Right lung (tissue), 10 donors: ENCODE measurements at places on chromosomes 12 and 14. TPM values are rescaled to one million over a fixed set of nuclear protein-coding genes. Genes with fewer than 3 reads are reported as not detected.
A peak's percentile ranks its signal among the peaks of the same experiment; 100 is the strongest.

Gene AKAP6
- 6.4 TPM for polyA plus RNA-seq

Gene CELA1
- polyA plus RNA-seq: not detected

Gene STRAP
- polyA plus RNA-seq: 128 TPM

Gene SLC4A8
- polyA plus RNA-seq: 1.7 TPM

Gene OLR1
- polyA plus RNA-seq: 1.3 TPM

Gene ATXN2
- 68.6 TPM for polyA plus RNA-seq

Gene SMIM41
- polyA plus RNA-seq: 8.0 TPM

Gene RAD9B
- polyA plus RNA-seq: 1.4 TPM

GRCh38 chr14:54792288-54792687 is 110.3 kb downstream of the GCH1 start:
- DNase-seq: no peak

DNA sequence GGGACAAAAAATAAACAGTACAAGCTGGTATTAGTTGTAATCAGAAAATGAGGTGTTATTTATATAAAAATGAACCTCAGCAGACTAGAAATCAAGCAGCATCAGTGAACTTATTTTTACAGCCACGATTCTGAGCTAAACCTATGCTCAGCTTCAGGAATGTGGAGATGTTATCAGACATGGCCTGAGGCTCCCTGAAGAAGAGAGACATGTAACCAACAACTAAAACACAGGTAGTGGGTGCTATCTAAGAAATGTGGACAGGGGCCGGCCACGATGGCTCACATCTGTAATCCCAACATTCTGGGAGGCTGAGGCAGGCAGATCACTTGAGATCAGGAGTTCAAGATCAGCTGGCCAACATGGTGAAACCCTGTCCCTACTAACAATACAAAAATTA is 534.3 kb downstream of the VRK1 start:
- no peak for DNase-seq

- no peak for DNase-seq
Measured at GRCh38 chr12:33330940-33331339, 108.7 kb downstream of the SYT10 start.

DNA sequence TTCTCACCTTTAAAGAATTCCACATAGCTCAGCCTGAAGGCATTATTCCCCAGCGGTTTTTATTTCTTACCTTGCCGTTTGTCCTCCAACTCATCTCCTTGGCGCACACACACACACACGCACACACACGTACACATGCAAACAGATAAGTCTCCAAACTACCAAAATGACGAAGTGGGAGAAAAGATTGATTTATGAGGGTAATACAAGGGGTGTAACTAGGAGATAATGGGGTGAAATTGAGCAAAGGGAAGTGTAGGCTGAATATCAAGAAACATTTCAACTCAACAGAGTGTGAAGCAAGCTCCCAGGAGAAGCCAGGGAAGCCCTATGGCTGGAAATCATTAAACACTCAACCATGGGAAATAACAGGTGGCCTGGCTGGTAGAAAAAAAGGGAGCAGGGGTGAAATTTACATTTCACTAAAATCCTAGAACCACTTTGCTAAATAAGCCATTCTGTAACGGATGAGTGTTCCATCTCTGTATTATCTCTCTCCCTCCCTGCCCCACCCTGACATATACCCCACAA is 41.0 kb downstream of the GRIN2B start:
- no peak for DNase-seq

GRCh38 chr14:75449696-75450095 is 21.9 kb downstream of the JDP2 start:
- DNase-seq: no peak

- peak; percentile 70 for DNase-seq
Measured at GRCh38 chr14:54881761-54882401, 20.7 kb downstream of the GCH1 start.

- DNase-seq: no peak
Measured at GRCh38 chr12:123767613-123768012, 5.5 kb downstream of the DNAH10 start.

- no peak for DNase-seq
Measured at GRCh38 chr14:74586681-74587362, 25.2 kb downstream of the LTBP2 start.

GRCh38 chr12:128468926-128469325 is 202.0 kb downstream of the TMEM132C start:
- DNase-seq: peak; percentile 69

- no peak for DNase-seq
Measured at GRCh38 chr12:32084017-32084688, 22.5 kb upstream of the BICD1 start.

DNA sequence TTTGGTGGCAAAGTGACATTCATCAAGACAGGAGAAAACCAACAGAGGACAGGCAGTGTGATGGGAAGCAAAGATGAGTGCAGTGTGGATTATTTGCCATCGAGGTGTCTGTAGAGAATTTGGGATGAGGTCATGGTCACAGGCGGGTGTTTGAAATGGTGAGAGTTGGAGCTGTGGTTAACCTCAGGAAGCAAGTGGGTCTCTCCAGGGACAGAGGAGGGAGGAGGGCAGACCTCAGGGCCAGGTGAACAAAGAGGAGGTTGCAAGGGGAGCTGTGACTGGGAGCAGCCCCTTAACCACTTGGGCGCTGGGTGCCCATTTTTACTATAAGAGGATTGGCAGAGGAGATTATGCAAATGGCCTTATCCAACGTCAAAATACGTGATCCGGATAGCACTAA is 7.0 kb downstream of the FZD10 start:
- no peak for DNase-seq

DNA sequence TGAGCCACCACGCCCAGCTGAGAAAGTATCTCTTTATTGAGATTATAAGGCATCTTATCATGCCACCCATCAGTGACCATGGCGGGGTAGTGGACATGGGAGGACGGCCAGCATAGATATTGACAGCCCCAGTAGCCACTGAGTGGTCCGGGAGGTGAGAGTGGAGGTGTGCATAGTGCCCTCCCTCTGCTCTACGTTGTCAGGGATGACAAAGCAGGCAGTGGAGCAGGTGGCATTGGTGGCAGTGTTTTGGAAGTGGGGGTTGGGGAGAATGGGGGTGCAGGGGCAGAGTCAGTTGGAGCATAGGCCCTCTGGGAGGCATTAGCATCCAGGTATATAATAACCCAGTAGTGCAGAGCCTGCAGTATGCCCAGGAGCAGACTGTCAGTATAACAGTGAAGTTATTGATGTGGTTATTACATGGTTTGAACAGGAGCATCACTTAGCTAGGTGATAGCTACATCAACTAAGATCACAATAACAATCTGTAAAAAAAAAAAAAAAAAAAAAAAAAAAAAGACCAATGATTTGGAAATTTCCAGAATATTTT is 41.1 kb downstream of the GNG2 start:
- DNase-seq: no peak

GRCh38 chr12:94560431-94561221 is 89.7 kb downstream of the TMCC3 start:
- no peak for DNase-seq

GRCh38 chr14:69684461-69685217 is 73.2 kb downstream of the SUSD6 start:
- DNase-seq: no peak

DNA sequence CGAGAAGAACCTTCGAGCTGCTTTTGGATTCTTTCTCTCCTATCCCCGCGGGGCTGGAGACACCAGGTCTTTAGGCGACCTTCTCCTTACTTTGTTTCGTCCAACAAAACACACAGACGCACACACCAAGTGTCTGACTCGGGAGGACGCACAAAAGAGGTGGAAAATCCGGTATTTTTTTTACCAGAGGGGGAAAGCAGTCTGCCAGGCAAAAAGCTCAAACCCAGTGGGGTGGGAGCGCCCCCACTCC is 2.1 kb downstream of the SIX4 start:
- DNase-seq: no peak

GRCh38 chr14:50831726-50832168 is 785 bp upstream of the NIN start:
- no peak for DNase-seq

DNA sequence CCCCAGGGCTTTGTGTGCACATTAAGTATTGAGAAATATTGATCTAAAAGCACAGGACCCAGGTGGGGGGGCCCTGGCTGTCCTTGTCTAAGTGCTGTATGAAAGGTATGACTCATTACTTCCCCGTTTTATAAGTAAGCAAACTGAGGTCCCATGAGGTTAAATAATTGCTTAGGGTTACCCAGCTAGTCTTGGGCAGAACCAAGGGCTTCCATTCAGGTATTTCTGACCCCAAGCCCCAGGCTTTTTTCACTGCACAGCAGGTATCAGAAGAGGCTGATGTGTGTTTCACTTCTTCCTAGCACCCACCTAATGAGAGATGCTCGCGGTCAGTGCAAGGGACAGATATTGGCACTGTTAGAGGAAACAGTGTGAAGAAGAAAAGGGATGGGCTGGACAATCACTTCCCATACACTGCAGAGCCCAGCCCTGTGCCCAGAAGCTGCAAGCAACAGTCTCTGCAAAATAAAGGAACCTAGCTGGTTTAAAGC is 4.7 kb upstream of the TC2N start:
- DNase-seq: no peak

DNA sequence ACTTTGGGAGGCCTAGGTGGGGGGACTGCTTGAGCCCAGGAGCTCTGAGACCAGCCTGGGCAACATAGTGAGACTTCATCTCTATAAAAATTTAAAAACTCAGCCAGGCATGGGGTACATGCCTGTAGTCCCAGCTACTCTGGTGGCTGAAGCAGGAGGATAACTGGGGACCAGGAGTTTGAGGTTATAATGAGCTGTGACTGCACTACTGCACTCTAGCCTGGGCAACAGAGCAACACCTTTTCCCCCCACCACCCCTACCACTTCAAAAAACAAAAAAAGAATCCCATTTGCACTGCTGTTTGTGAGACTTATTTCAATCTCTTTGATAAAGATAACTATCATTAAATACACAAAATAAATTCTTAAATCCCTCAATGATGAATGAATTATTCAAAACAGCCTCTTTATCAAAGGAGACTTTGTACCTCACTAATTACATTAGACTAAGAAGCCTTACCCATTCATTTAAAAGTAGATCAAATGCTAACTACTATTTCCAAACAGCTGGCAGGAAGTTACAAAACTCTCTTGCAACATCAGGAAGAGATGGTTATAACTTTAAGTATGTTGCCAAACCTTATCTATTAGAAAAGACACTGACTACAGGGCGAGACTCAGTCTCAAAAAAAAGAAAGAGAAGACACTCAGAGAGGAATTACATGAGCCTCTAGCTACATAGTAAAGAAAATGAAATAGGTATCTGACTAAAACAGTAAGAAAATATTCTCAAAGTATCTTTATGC is 14.7 kb downstream of the BLTP3B start:
- DNase-seq: peak; percentile 81
